ENCODE measurements at places on chromosomes 12 and 14.

DNA sequence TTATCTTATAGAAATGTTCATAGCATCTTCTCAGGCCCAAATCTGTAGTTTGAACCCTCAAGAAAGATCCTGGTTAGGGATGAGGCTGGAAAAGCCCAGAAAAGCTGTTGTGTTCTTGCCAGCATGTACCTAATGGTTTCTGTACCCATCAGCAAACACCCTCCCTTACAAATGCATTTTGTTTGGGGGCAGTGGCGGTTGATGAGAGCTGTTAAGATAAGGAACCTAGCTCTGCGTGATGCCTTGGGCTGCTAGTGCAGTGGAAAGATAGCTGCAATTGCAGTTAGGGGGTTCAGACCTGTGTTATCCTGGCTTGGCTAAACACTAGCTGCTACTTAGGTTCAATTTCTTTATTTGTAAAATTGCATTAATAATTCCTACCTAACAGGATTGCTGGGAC lies 3.6 kb downstream of the TPH2 start:
- H3K4me3 ChIP-seq = no peak overlapping the region
- no peak overlapping the region for H3K27ac ChIP-seq
- peaks cover 68% of the 10 kb centered on the region for H3K4me1 ChIP-seq
- no peaks in the 10 kb centered on the region for H3K36me3 ChIP-seq
- no peak for DNase-seq

GRCh38 chr14:75333606-75334548 lies 55.2 kb downstream of the FOS start:
- H3K36me3 ChIP-seq = peaks cover 5% of the 10 kb centered on the region
- no peak overlapping the region for H3K4me3 ChIP-seq
- DNase-seq = no peak
- H3K4me1 ChIP-seq = no peaks in the 10 kb centered on the region
- no peaks in the 10 kb centered on the region for H3K27me3 ChIP-seq

DNA sequence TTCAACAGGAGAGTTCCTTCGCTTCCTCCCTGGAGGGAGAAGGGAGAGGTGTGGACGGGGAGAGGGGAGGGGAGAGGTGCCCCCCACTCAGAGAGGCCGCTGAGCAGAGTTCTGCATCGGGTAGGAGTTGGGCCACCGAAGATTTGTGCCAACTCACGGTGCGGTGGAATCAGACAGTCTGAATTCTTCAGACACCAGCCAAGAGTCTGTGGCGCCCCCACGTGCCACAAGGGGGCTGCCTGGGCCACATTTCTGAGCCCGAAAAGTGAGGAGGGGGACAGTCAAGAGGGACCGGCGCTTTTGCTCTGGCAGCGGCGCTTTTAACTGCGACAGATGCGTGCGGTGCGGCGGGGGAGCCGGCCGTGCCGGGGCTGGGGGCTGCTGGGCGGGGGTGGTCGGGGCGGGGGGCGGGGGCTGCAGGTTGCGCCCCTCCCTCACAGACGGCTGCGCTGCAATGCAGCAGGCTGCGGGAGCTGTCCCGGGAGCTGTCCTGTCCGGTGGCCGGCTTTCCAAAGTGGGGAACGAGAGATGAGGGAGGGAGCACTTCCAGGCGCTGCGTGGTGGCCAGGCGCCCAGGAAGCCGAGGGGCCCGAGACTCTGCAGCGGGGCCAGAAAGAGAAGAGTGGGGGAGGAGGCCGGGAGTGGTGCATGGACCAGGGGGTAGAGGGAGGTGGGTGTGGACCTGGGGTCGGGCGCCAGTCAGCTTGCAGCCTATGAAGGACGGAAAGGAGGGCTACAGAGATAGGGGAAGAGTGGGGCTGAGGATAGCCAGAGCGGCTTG lies 975 bp upstream of the RTL1 start:
- H3K27ac ChIP-seq = no peak overlapping the region
- peak; percentile 75 for DNase-seq
- H3K4me1 ChIP-seq = peaks cover 38% of the 10 kb centered on the region
- peak overlapping the region; percentile 76 for H3K4me3 ChIP-seq
- peaks cover 36% of the 10 kb centered on the region for H3K36me3 ChIP-seq
- peaks cover 58% of the 10 kb centered on the region for H3K27me3 ChIP-seq

DNA sequence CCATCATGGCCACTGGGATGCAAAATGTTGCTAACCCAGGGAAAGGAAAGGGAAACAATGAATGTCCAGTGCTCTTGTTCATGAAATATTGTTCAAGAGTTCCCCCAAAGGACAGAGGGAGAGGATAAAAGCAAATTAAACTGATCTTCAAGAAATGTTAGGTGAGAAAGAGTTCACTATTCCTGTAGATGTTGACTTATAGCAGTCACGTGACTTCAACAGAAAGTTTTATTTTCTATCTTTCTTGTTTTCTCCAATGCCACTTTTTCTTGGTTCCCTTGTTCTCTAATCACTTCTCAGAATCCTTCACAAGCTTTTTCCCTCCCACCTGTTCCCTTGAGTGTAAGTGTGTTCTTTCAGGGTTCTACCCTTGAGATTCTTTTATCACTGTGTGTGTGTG lies 245.3 kb downstream of the C12orf42 start:
- DNase-seq = no peak
- H3K36me3 ChIP-seq = 0 out of 2 replicates have a peak, but pooled peaks cover 3% of the 10 kb centered on the region

DNA sequence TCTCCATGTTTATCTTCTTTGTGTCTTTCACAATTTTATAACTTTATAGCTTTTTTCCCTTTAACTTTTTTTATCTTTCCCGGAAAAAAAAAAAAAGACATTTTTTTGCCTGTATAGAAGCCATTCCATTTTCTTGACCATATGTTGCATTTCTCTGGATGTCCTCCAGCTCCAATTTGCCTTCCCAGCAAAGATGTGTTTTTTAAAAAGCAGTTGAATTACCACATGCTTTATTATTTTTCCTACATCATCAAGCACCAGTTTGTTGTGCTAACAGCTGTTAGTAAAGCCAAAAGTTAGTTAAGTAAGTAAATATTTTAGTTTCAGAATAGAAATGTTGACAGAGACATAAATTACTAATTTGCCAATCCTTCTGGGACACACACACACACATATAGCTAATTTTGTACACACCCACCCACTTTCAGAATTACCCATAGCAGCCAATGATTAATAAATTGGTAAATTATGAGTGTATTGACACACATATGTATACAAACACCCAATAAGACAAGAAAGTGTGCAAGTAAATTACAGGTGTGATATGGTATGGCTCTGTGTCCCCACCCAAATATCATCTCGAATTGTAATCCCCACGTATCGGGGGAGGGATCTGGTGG lies 118.3 kb downstream of the SLC38A6 start:
- H3K4me1 ChIP-seq = peaks cover 42% of the 10 kb centered on the region
- no peak overlapping the region for H3K27ac ChIP-seq
- peaks cover 4% of the 10 kb centered on the region for H3K27me3 ChIP-seq
- peaks cover 43% of the 10 kb centered on the region for H3K36me3 ChIP-seq
- DNase-seq = no peak
- no peak overlapping the region for H3K4me3 ChIP-seq

DNA sequence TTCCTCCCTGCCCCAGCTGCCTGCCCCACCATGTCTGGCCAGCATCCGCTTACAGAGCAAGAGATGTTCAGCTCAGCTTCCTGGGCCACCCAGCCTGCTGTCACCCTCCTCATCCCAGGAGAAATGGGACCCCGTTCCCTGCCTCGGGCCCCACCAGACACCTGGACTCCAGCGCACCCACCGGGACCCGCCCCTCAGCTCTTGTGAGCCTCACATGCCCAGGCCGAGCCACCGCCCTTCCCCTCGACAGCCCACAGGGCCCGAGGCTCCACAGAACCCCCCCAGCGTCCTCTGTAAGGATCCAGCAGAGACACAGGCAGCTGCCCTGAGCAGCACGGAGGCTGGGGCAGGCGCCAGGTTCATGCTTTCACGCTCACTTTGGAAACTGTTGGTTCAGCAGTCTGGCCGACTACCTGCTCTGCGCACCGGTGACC lies 18.4 kb upstream of the C14orf180 start:
- DNase-seq = no peak
- H3K27me3 ChIP-seq = no peaks in the 10 kb centered on the region
- no peak overlapping the region for H3K4me3 ChIP-seq
- H3K36me3 ChIP-seq = no peaks in the 10 kb centered on the region

DNA sequence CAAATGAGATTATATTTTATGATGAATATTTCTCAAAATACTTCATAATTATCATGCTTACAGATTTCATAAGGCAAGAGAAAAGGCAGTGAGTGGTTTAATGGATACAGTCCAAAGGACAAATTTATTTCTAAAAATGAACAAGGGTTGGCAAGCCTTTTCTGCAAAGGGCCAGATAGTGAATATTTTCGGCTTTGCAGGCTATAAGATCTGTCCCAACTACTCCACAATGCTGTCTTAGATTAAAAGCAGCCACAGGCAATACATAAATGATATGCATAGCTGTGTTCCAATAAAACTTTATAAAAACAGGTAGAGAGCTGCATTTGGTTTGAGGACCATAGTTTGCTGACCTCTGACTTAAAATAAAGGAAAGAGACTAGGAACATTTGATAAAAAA lies 42.9 kb upstream of the STK38L start:
- no peaks in the 10 kb centered on the region for H3K36me3 ChIP-seq
- peaks cover 2% of the 10 kb centered on the region for H3K27me3 ChIP-seq
- no peak overlapping the region for H3K27ac ChIP-seq
- peaks cover 9% of the 10 kb centered on the region for H3K4me1 ChIP-seq
- DNase-seq = no peak
- H3K4me3 ChIP-seq = no peak overlapping the region

- no peaks in the 10 kb centered on the region for H3K36me3 ChIP-seq
- peaks cover 52% of the 10 kb centered on the region for H3K4me1 ChIP-seq
- DNase-seq = no peak
- H3K27ac ChIP-seq = no peak overlapping the region
- no peaks in the 10 kb centered on the region for H3K27me3 ChIP-seq
These were observed 496.8 kb downstream of the EGLN3 start for GRCh38 chr14:33454022-33454595.

DNA sequence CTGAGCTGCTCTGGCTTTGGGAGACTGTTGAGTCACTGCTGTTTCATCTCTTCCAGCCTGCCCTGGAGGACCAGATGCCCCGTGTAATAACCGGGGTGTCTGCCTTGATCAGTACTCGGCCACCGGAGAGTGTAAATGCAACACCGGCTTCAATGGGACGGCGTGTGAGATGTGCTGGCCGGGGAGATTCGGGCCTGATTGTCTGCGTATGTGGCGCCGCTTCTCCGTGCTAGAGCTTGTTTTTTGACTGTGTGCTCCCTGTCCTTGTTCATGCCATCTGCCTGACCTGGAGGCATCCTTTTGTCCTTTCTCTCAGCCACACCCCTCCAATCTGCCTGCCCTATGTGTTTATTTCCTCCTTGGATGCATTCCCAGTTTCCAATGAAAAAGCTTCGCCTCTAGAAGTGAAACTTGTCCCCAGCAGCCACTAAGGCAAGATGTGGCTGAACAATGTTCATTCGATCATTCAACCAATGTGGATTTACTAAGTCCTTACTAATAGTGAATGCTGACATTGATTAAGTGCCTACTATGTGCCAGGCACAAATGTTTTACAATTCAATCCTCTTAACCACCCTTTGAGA lies 98.6 kb downstream of the NT5DC3 start:
- H3K36me3 ChIP-seq = no peaks in the 10 kb centered on the region

GRCh38 chr14:55088356-55088755 lies 36.9 kb downstream of the MAPK1IP1L start:
- no peaks in the 10 kb centered on the region for H3K36me3 ChIP-seq
- no peak overlapping the region for H3K27ac ChIP-seq
- H3K4me3 ChIP-seq = no peak overlapping the region
- no peaks in the 10 kb centered on the region for H3K27me3 ChIP-seq
- no peak for DNase-seq
- no peaks in the 10 kb centered on the region for H3K4me1 ChIP-seq

DNA sequence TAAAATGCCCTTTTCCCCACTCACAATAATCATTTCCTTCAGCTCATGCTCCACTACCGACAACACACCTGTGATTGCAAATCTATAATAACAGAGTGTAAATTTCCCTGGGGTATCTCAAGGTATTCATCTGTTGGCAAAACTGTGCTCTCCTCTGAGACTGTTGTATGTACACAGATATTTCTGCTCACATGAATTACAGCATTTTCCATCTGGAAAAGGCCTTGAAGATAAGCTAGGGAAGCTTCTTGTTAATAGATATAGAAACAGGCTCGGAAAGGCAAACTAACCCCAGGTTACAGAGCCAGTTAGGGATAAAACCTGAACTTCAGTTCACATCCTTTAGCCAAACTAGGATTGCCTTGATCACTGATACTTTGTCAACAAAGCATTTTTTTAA lies 210.4 kb upstream of the KRR1 start:
- peaks cover 31% of the 10 kb centered on the region for H3K27me3 ChIP-seq
- no peak for DNase-seq
- no peak overlapping the region for H3K4me3 ChIP-seq
- H3K27ac ChIP-seq = no peak overlapping the region
- H3K4me1 ChIP-seq = peaks cover 64% of the 10 kb centered on the region

GRCh38 chr14:95468448-95469133 lies 47.9 kb downstream of the SYNE3 start:
- DNase-seq = no peak
- no peaks in the 10 kb centered on the region for H3K4me1 ChIP-seq
- no peaks in the 10 kb centered on the region for H3K27me3 ChIP-seq
- no peaks in the 10 kb centered on the region for H3K36me3 ChIP-seq

DNA sequence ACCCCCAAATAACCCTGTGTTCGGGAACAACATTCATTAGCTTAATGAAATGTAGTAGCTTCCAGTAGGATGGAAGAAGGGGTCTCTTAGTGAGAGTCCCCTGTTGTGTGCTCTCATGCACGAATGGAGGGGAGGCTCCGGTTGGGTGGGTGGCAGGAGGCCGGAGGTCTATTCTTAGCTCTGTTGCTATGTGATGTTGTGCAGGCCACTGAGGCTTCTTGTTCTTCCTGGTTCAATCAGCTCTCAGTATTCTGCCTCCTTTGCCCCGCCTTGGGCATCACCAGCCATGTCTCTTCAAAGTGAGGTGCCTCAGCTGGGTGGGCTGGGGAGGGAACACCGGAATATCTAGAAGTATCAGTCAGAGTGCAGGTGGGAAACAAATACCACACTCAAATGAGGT lies 50.8 kb downstream of the KCNA1 start:
- H3K27me3 ChIP-seq = peaks cover 9% of the 10 kb centered on the region
- no peak overlapping the region for H3K27ac ChIP-seq
- no peak overlapping the region for H3K4me3 ChIP-seq
- DNase-seq = no peak
- peaks cover 6% of the 10 kb centered on the region for H3K4me1 ChIP-seq

GRCh38 chr12:107655281-107656065 lies 30.1 kb upstream of the PWP1 start:
- no peak overlapping the region for H3K4me3 ChIP-seq
- H3K36me3 ChIP-seq = no peaks in the 10 kb centered on the region
- peak overlapping the region; percentile 88 for H3K27ac ChIP-seq
- DNase-seq = no peak
- peaks cover 44% of the 10 kb centered on the region for H3K4me1 ChIP-seq
- no peaks in the 10 kb centered on the region for H3K27me3 ChIP-seq

- H3K4me3 ChIP-seq = no peak overlapping the region
- H3K36me3 ChIP-seq = peaks cover 2% of the 10 kb centered on the region
- H3K27ac ChIP-seq = no peak overlapping the region
- peaks cover 19% of the 10 kb centered on the region for H3K4me1 ChIP-seq
- no peaks in the 10 kb centered on the region for H3K27me3 ChIP-seq
These were observed 3.6 kb downstream of the SMIM41 start for GRCh38 chr12:52082988-52083637.

DNA sequence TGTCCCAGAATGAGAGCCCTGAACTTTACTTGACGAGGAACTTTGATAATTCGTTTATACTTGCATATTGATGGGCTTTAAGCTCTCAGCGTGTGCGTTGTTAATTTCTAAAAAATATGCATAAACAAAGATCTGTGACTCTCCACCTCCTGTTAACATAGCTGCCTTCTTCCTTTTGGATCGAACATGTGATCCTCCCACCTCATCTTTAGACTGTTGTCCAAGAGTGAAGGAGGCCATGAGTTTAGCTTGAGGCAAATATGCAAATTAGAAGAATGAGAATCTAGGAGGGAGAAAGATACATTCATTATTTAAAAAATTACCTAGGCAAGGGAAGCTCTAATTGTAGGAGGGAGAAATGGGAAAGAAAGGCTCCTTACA lies 617 bp downstream of the TTC8 start:
- H3K36me3 ChIP-seq = 0 out of 2 replicates have a peak, but pooled peaks cover under 1% of the 10 kb centered on the region
- peak overlapping the region; percentile 84 for H3K4me3 ChIP-seq
- H3K4me1 ChIP-seq = peaks cover 14% of the 10 kb centered on the region
- DNase-seq = no peak
- H3K27me3 ChIP-seq = peaks cover 6% of the 10 kb centered on the region

All from WTC11 (cell line).